Fibroblast of lung (primary cell): ENCODE measurements at places on chromosomes 11 and 22. TPM values are rescaled to one million over a fixed set of nuclear protein-coding genes. Genes with fewer than 3 reads are reported as not detected.

The CSNK2A3 gene
- 2.1 and 2.3 TPM in 2 replicates for polyA plus RNA-seq

The ARHGAP20 gene
- 7.1 and 18.1 TPM in 2 replicates for polyA plus RNA-seq

The TNNI2 gene
- not detected in 2 replicates for polyA plus RNA-seq

The SLC25A18 gene
- polyA plus RNA-seq, result 0.26 TPM in 1 of 2 replicates, not detected in the other

The RHOD gene
- polyA plus RNA-seq, result 4.7 and 11.6 TPM in 2 replicates

The KRTAP5-11 gene
- not detected in 2 replicates for polyA plus RNA-seq

The APOC3 gene
- polyA plus RNA-seq, result not detected in 2 replicates

The CLDN5 gene
- polyA plus RNA-seq, result not detected in 2 replicates

The MAP6 gene
- 1.0 and 1.2 TPM in 2 replicates for polyA plus RNA-seq

The CCDC116 gene
- polyA plus RNA-seq, result 0.03 and 0.06 TPM in 2 replicates

The CYP2D6 gene
- 0.06 and 0.09 TPM in 2 replicates for polyA plus RNA-seq

The PRODH gene
- 0.06 TPM in 1 of 2 replicates, not detected in the other for polyA plus RNA-seq

The FOLH1 gene
- polyA plus RNA-seq, result 0.27 TPM in 1 of 2 replicates, not detected in the other

The LRRC32 gene
- 18.9 and 103 TPM in 2 replicates for polyA plus RNA-seq

The EHF gene
- polyA plus RNA-seq, result 0.02 and 0.51 TPM in 2 replicates

The OR8G1 gene
- not detected in 2 replicates for polyA plus RNA-seq

The INS gene
- polyA plus RNA-seq, result not detected in 2 replicates

The PIWIL4 gene
- polyA plus RNA-seq, result 0.76 and 1.2 TPM in 2 replicates

The THAP12 gene
- 52.5 and 57.9 TPM in 2 replicates for polyA plus RNA-seq

The RHOG gene
- 53.1 and 61.8 TPM in 2 replicates for polyA plus RNA-seq

The APOA5 gene
- not detected in 2 replicates for polyA plus RNA-seq

The KDM4E gene
- not detected in 2 replicates for polyA plus RNA-seq

The PNPLA5 gene
- polyA plus RNA-seq, result 0.06 TPM in 1 of 2 replicates, not detected in the other

The KRTAP5-7 gene
- polyA plus RNA-seq, result not detected in 2 replicates
